ENCODE measurements at places on chromosomes 1 and 21. TPM values are rescaled to one million over a fixed set of nuclear protein-coding genes. Genes with fewer than 3 reads are reported as not detected.

HCRTR1 gene
- not detected for total RNA-seq

DNA sequence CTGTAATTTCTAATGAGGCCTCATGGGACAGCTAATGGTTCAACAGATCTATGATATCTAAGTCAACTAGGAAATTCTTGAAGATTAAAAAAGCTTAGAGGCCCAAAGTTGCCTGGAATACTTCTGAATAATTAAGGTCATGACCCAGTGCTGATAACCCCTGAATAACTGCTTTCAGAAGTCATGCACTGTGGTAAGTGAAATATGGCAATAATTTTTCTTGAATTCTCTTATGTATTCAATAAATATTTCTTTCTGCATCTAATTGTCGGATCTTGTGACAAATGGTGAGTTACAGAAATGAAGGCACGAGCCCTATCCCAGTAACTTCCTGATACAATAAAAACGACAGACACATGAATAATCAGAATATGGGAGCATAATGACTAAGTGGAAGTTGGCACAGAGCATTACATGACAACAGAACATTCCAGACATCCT, 219.3 kb upstream of the GREM2 start:
- H3K36me3 ChIP-seq, result no peaks in the 10 kb centered on the region
- no peak overlapping the region for H3K4me3 ChIP-seq
- H3K4me1 ChIP-seq, result no peaks in the 10 kb centered on the region
- H3K27ac ChIP-seq, result no peak overlapping the region

DNA sequence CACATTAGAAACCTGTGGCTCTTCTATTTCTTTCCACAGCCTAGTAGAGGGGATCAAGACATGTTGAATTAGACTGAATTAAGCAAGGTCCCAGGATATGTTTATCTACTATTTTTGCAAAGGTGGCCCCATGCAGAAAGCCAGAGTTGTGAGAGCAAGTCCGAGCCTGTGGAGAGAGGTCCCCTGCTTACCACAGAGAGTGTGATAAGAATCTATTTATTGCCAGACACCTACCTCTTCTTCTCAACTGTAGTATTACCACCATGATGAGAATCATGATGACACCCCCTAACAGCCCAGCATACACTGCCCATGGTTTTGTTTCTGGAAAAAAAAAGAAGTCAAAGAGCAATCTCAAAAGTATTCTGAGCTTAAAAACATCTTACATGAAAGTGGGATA, 23.0 kb downstream of the SLAMF1 start:
- H3K27me3 ChIP-seq, result no peaks in the 10 kb centered on the region
- H3K36me3 ChIP-seq, result no peaks in the 10 kb centered on the region
- DNase-seq, result no peak
- H3K4me3 ChIP-seq, result no peak overlapping the region

- H3K27ac ChIP-seq, result no peak overlapping the region
- H3K36me3 ChIP-seq, result no peaks in the 10 kb centered on the region
- no peak overlapping the region for H3K4me3 ChIP-seq
- no peak for DNase-seq
These were observed 23.6 kb upstream of the PIGC start for GRCh38 chr1:172467446-172467845.

GRCh38 chr1:187121661-187122060, 292.9 kb downstream of the PLA2G4A start:
- H3K36me3 ChIP-seq, result no peaks in the 10 kb centered on the region
- H3K27ac ChIP-seq, result no peak overlapping the region
- H3K4me3 ChIP-seq, result no peak overlapping the region
- no peaks in the 10 kb centered on the region for H3K27me3 ChIP-seq
